ENCODE measurements at places on chromosomes 5 and 9. TPM values are rescaled to one million over a fixed set of nuclear protein-coding genes. Genes with fewer than 3 reads are reported as not detected.

- no peaks in the 10 kb centered on the region for H3K4me1 ChIP-seq
- no peak overlapping the region for H3K27ac ChIP-seq
- DNase-seq = no peak
Observed at GRCh38 chr9:117795271-117795670, 91.1 kb downstream of the TLR4 start.

DNA sequence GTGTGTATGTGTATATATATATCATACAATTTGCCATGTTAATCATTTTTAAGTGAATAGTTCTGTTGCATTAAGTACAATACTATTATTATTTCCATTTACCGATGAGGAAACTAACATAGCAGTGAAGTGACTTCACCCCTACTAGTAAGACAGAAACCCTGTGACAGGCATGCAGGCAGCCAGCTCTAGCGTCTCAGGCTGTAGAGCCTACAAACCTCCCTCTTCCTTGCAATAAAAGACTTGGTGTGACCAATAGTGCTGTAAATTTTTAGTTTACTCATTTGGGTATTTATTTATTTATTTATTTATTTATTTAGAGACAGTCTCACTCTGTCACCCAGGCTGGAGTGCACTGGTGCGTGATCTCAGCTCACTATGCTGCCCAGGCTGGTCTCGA is 24.7 kb downstream of the FNBP1 start:
- H3K4me1 ChIP-seq = peaks cover 3% of the 10 kb centered on the region
- H3K27ac ChIP-seq = no peak overlapping the region
- DNase-seq = no peak
- peaks cover 7% of the 10 kb centered on the region for H3K36me3 ChIP-seq

GRCh38 chr5:68565427-68565826 is 349.9 kb downstream of the PIK3R1 start:
- H3K27ac ChIP-seq = no peak overlapping the region
- H3K4me3 ChIP-seq = no peak overlapping the region
- peaks cover 19% of the 10 kb centered on the region for H3K36me3 ChIP-seq

The LVRN gene
- total RNA-seq = 0.56 TPM

The CLINT1 gene
- 53.8 TPM for total RNA-seq

The LCN12 gene
- 0.50 TPM for total RNA-seq
